ENCODE measurements at places on chromosomes 16 and 17.

DNA sequence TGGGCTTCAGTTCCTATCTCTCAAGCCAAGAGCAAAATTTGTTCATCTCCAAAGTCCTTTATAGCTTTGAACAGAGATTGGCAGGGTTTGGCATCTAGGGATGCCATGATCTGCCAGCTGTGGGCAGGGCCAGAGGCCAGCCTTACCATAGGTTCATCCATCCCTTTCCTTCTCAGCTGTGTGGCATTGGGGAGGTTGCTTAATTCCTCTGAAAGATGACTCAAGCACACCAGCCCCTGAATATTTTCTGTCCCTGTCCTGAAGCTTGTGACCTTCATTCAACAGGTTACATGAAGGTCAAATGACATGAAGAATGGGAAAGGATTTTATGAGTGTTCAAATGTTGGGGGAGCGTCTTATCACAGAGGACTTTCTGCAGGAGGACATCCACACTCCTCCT lies 3.4 kb downstream of the MT1G start:
- DNase-seq, result no peak

- DNase-seq, result no peak
These were observed 712.8 kb downstream of the CDH8 start for GRCh38 chr16:61323456-61323855.

DNA sequence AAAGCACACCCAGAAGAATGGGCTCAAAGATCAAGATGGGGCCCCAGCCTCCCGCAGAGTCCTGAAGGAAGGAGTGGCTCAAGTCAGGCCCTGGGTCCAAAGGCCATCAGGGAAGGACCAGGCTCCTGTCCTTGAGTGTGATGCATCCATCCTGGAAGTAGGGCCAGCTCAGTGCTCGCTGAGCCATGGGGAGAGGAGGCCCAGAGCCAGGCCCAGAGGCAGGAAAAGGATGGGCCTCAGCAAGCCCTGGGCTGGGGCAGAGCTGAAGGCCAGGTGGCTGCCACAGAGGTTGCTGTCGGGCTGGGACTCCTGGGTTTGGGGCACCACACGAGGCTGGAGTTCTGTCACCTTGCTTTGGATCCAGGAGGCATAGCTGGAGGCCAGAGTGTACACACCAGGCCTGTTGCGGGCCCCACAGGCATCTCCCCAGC lies 3.7 kb downstream of the PRSS8 start:
- no peak for DNase-seq

GRCh38 chr17:2610195-2611175 lies 17.0 kb downstream of the PAFAH1B1 start:
- DNase-seq, result no peak

DNA sequence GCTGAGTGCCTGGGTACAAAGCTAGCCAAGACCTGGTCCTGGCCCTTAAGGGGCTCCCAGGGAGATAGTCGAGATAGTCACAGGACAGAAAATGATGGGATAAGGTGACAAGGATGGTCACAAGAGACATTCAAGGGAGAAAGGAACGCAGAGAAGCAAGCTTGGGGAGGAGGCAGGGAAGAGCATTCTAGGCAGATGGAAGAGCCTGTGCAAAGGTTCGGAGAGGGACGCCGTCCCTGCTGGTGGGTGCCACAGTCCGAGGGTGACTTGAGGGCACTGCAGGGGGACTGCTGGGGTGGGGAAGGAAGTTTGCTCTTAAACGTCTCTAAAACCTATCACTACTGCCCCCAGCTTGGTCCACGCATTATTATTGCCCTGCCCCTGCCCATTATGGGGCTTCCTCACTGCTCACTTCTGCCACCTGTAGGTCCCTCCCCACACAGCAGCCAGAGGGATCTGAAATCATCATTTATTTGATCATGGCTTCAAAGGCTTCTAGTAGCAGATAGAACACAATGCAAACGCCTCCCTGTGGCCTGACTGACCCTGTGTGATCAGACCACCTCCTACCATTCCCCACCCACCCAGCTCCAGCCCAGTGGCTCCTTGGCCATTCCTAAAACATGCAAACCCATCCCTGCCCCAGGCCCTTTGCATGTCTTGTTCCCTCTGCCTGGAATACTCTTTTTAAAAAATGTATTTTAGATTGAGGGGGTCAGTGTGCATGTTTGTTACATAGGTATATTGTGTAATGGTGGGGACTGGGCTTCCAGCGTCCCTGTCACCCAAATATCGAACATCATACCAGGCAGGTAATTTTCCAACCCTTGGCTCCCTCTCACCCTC lies 60.3 kb downstream of the RMI2 start:
- peak; percentile 47 for DNase-seq

- no peak for DNase-seq
These were observed 32.3 kb upstream of the ANKRD40CL start for GRCh38 chr17:50799582-50799981.

- DNase-seq, result no peak
These were observed 107.0 kb upstream of the CACNG3 start for GRCh38 chr16:24149102-24149501.

- peak; percentile 87 for DNase-seq
These were observed at the start of gene CLEC16A for GRCh38 chr16:10944249-10945064. Gene CLEC16A, plus strand, starts transcription at chr16:10944564. Its CDS starts 154 bp downstream, at chr16:10944718.

- DNase-seq, result no peak
These were observed 5.4 kb upstream of the KPNB1 start for GRCh38 chr17:47644324-47644723.

DNA sequence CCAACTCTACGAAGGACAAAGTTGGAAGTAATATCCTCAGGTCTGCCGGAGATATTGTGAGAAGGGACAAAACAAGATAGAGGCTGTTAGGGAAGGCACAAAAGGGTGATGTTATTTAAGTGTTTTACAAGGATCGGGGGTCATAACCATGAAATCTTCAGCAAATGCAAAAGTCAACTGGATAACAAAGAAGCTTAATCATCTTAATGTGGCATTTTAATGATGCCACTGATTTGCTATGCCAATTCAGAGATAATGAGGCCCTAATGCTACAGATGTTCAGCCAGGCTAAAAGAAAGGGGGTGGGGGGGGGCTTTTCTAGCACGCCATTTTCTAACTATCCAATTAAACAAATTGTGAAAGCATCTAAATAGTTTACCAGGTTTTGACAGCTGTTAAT lies 63.1 kb downstream of the IKZF3 start:
- DNase-seq, result no peak

DNA sequence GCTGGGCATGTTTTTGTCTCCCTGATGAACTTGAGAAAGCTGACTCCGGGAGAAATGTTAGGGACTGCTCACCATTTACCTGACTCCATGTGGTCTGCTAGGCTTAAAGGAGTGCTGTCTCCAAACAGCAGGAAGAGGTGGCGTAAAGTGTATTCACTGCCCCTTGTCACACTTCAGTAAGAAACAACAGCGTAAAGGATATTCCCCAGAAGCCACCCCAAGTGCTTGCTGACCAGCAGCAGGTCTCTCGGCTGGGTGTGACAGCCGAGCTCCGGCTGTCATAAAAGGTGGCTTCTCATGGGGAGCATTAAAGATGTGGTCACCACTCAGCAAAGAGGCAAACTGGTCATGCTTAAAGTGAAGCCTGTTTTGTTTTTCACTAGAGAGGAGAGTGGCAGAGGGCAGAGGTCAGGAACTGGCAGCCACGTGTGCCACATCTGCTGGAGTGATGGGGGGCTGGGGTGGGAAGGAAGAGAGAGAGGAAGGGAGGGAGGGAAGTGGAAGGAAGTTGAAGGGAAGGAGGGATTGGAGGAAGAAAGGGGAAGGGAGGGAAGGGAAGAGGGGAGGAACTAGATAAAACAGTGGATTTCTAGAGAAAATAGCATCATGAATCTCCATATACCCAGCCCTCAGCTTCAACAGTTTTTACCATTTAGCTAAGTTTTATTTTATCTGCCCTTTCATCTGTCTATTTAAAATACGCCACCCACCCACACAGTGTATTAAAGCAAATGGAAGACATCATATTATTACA lies 119.3 kb downstream of the CLEC16A start:
- DNase-seq, result no peak
